ENCODE measurements at places on chromosomes 7 and 10.

GRCh38 chr10:125162120-125162931, 2.0 kb upstream of the CTBP2 start:
- no peak for DNase-seq

DNA sequence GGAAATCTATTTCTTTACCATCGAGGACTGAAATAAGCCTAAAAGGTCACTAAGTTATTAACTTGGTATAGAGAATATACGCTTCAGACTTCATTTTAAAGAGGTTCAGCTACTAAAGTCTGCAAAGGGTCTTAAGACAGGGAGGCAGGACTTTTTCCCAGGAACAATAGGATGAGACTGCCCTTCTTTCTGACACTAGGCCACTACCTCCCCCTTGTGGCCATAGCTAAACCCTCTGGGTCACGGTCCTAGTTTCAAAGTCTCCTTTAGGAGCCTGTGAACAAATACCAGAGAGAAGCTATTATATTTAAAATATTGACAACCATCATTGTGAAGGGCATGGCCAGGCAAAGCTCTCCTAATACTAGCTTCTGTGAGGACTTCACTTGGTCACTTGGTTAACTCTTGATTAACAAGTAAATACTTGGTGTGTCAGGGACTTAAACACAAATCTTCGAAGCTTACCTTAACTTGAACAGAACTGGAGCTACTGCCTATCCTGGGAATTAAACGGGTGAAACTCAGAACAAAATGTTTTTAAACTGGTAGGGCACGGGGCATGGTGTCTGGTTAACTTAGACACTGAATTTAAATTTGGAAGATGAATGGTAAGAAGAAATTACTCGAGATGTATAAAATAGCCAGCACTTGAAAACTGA, 75.6 kb downstream of the CCDC6 start:
- DNase-seq: peak; percentile 38

DNA sequence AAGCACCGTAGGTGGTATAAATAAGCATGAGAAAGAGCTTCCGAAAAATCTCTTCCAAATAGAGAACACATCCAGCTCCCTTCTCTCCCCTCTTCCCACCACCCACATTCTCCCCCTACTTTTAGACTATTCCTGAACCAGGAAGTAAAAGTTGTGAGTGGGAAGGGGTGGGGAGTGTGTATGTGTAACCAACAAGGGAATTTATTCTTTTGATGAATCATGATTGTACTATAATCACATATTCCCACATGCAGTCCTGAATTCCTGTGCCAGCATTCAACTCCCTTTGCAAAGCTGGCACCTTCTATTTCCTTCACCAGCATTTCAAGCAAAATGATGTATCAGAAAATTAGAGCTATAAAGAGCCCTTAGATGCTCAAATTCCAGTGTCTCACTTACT, 230.6 kb upstream of the CHRM2 start:
- no peak for DNase-seq

DNA sequence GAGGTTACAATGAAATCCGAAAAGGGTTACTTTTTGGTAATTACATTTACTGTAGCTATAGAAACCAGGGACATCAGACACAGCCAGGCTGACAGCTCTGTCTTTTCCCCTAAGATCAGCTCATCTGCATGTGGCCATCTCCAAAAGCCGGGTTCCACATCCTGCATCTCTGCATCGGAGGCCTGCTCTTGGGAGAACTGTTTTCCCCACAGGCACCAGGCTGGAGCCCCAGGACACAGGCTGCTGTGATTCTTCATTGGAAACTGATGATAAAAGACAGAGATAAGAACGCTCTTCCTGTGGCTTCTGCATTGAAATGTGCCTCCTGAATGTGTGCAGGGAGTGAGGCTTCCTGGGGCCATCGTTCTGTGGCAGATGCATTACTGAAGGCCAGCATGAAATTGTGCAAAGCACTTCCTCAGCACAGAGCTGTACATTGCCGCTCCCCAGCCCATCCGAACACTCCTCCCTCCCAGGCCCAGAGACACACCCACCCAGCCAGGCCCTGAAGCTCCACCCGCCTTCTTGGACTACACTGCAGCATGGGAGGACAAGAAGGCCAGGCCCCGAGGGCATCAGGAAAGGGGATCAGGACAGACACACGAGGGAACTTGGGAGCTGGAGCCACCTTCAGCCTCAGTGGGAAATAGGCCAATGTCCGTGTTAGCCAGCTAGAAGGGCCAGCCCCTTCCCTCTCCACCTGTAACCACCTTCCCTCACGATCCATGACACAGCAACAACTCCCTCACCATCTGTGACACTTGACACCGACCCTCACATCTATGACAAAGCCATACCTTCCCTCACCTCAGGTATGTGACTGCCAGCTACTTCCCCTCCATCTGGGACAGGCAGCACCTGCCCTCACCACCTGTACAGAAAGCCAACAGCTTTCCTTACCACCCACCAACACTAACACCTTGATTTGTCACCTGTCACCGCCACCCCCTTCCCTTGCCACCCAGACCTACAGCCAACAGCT, 113.2 kb downstream of the GRID1 start:
- no peak for DNase-seq

DNA sequence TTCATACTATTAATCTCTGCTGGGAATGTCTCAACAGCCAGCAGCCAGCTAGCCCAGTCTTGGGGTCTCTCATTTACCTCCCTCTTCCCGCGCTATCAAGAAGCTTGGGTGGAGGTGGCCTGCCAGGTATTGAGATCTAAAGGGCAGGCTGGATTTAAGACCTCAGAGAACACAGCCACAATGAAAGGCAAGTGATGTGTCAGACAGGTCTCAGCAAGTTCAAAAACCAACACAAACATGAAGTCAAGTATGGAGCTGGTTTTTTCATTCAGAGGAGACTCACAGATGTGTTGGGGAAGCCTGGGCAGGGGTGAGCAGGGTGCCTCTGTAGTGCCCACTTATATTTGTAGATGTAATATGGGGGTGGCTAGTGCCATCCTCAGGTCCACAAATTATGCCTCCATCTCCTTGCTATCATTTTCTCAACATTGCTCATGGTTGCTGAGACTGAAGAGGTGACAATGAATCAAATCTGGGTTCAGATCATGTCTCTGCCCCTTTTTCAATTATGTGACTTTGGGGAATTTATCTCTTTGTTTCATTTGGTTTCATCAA, 27.7 kb upstream of the CROT start:
- DNase-seq: no peak

GRCh38 chr7:72674394-72674793, 153.6 kb downstream of the TYW1B start:
- no peak for DNase-seq
